ENCODE measurements at places on chromosomes 2 and 18.

DNA sequence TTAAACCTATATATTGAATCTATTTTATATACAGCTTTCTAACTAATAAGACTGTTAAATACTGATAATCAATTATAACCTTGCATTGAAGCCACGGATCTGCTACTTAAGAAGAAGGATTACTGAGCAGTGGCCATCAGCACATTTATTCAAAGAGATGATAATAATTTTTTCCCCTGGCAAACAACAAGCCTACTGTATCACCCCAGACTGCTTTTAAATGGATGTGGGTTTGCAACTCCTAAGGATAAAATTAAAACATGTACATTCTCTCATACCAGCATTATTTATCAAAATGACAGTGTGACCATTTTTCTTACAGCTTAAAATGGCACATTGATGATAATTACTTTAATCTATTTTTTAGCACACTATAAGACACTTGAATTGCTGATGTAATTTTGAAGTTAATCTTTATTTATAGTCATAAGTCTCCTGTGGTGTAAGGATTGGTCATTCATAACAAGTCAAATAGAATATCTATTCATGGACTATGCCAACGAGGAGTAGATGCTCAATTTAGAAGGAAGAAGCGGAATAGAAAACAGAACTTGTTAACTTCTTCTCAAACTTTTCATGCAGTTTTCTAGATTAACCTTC is 517.7 kb downstream of the METTL4 start:
- DNase-seq: no peak

- no peak for DNase-seq
Observed at GRCh38 chr2:150705357-150705756, 217.9 kb upstream of the RND3 start.

- no peak for DNase-seq
Observed at GRCh38 chr18:68564351-68564750, 150.6 kb downstream of the TMX3 start.

DNA sequence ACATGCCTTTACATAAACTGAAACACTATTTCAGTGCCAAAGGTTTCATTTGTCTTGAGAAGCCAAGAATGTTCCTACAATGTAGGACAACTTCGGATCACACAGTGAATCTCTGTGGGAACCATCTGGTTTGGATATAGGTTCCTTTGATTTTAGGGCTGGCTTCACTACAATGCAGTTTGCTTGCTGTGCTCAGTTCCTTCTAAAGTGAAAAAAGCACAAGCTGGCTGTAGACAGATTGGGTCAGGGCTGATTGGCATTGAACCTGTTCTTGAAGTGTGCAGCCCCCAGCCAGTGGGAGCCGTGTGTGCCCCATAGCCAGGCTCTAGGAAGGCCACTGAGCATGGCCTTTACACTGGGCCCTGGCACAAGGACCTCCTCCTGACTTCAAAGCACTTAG is 167.9 kb upstream of the HNRNPA3 start:
- no peak for DNase-seq

- DNase-seq: no peak
Observed at GRCh38 chr2:142044197-142044596, 86.6 kb downstream of the LRP1B start.

- no peak for DNase-seq
Observed at GRCh38 chr18:52481116-52481515, 141.1 kb downstream of the DCC start.

GRCh38 chr18:68406761-68407160 is 308.1 kb downstream of the TMX3 start:
- DNase-seq: no peak

GRCh38 chr2:172962824-172963223 is 112.8 kb upstream of the MAP3K20 start:
- no peak for DNase-seq

DNA sequence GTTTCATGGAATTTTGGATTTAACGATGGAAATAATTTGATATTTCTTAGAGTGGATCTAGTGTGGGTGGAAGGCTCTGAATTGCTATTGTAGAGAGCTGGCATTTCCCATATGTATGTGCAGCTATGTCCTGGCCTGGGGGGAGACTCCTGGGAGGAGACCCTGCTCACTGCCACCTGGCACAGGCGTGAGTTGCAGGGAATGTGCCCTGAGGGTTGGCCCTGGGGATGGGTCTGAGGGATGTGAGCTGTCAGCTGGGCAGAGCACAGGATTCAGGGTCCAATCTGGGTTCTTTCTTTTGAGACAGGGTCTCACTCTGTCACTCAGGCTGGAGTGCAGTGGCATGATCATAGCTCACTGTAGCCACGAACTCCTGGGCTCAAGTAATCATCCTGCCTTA is 120.2 kb downstream of the CLIP4 start:
- DNase-seq: no peak

GRCh38 chr18:26335156-26335555 is 108.9 kb downstream of the TAF4B start:
- no peak for DNase-seq

DNA sequence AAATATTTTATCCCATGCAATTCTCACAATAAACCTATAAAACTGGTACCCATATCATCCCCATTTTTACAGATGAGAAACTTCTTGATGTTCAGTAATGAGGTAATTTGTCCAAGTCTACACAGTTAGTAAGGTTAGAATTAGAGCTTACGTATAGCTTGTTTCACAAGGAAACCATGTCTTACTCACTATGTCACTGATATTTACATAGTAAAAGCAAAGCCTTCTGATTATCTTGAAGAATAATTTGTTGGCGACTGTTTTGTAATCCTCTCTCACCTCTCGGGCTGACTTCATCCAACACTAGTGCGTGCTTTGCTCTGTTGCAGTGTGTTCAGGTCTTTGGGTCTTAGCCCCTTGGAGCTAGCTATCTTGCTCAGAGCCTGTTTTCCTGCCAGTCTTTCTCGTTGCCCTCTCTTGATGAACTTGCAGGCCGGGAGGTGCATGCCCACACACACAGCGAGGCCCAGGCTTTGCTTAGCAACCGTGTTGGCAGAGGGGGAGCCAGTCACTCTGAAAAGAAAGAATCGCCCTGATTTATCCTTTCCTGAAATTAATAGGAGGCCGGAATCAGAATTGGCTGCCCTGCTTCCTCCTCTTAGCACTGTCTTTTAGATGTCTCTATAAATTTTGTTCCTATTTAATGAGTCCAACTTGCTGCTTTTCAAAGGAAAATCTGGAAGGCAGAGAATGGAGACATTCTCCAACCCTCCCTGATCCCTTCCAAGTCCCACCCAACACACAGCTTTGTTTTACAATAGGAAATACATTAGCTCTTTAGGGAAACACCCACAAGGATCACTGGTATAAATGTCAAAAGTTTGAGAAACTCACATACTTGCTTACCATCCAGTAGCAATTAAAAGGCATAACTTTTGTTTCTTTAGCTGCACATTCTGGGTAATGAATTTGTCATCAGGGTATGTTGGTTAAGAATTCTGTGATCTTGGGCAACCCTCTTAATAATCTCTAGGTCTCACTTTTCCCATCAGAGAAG is 97.6 kb upstream of the SEC11C start:
- no peak for DNase-seq

DNA sequence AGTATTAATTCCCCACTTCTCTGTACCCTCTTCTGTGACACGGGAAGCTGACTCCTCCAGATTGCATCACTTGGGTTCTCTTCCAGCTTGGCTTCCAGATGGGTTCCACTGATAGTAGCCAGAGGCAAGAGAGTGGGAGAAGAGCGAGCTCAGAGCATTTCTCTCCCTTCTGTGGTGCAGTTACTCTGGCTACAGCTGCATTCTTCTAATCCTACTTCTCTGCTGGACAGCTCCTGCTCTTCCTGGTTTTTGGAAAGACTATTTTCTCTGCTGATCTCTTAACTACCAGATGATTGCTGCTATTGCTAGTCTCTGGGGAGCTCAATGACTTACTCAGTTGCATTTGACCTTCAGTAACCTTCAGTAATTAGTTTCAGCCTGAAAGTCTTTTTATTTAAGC is 187.5 kb upstream of the MAP2 start:
- DNase-seq: no peak

DNA sequence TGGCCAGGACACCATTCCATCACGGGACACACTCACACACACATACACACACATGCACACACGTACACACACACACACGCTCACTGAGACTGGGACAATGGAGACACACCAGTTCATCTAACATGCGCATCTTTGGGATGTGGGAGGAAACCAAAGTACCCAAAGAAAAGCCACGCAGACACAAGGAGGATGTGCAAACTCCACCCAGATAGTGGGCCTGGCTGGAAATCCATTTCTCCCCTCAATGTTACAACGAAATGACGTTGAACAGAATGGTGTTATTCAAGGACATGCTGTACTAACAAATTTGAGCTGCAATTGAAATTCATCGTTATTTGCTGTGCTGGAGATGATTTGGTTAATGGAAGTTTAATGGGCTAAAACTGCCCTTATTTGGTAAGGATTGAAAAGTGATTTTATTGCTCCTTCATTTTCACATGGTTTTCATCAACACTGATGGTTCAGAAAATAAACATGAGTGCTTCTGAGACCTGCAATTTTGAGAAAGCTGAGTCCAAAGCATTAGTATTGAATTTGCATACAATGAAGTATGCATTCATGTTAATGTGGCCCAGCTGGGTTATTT is 110.0 kb downstream of the KCNE4 start:
- no peak for DNase-seq

GRCh38 chr18:80200171-80200931 is 47.0 kb downstream of the PARD6G start:
- DNase-seq: no peak
